ENCODE measurements at places on chromosomes 4 and X.
A peak's percentile ranks its signal among the peaks of the same experiment; 100 is the strongest.

DNA sequence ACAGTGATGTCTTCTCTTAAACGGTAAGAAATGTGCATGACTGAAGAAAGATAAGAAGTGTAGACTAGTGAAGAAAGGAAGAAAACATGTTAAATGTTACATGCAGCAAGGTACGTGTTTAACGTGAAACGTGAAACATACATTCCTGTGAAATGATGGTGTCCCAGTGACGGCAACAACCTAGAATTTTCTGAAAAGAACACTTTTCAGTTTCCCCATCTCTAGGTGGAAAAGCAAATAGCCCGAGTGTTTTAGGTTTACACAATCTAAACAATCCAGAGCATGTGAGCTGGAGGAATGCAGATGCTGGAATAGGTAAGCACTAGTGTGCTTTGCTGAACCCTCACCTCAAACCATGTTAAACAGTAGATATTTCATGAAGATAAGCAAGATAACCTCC, 60.7 kb downstream of the CLNK start:
- DNase-seq, result no peak

GRCh38 chr4:99853999-99854398, 37.4 kb downstream of the DAPP1 start:
- DNase-seq, result no peak

- no peak for DNase-seq
These were observed 119.8 kb downstream of the AMELX start for GRCh38 chrX:11412715-11413623.

DNA sequence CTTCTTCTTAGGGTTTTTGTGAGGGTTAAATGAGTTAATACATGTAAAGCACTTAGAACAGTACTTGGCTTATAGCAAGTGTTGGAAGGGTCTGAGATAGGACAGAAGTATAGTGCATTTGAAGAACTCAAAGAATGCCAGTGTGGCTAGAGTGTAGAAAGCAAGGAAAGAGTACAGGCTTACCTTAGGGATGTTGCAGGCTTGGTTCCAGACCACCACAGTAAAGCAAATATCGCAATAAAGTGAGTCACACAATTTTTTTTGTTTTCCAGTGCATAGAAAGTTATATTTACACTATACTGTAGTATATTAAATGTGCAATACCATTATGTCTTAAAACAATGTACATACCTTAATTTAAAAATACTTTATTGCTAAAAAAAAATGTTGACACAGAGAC, 41.3 kb downstream of the KIF4A start:
- DNase-seq, result no peak

- no peak for DNase-seq
These were observed 42.0 kb upstream of the IGSF1 start for GRCh38 chrX:131331152-131331551.

DNA sequence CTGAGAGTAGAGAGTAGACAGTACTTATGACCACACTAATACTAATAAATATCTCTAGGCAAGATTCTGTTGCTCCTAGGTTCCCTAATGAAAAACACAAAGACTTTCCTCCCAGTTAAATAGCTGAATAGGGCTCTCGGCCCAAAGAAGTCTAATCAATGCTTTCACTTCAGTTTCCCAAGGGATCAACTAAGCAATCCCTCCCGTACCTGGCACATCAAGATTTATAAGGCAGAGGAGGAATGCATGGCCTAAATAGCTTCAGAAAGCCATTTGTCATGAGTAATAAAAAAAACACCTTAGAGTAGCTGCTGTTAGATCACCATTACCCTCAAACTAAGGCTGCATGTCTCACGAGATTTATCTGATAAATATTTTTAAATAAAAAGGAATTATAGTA, 56.8 kb upstream of the EXOC1L start:
- DNase-seq, result no peak

DNA sequence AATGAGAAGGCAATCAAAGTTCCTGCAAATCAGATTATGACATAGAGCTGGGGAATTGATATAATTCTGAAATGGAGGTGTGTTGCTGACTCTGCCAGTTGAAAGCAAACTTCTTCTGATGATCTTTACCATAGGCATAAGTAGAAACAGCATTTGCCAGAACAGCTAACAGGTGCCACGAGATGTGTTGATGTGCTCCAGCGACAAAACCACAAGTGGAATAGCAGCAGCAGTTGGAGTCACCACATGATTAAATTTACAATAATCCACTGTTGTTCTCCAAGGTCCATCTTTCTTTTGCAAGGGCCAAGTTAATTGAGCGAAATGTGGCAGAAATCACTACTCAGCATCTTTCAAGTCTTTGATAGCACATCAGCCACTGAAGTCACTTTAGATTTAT, 3.7 kb upstream of the OSTC start:
- no peak for DNase-seq

GRCh38 chr4:1021386-1022050, 10.1 kb downstream of the FGFRL1 start:
- peak; percentile 57 for DNase-seq

- no peak for DNase-seq
These were observed 171.7 kb downstream of the PDGFRA start for GRCh38 chr4:54400802-54401201.

GRCh38 chr4:2059046-2059725, at the start of gene NAT8L:
NAT8L (plus strand) TSS chr4:2059327; CDS start chr4:2059512, 185 bp downstream.
- DNase-seq, result peak; percentile 22

GRCh38 chrX:1041091-1041490, 171.4 kb downstream of the CRLF2 start:
- DNase-seq, result no peak

- no peak for DNase-seq
These were observed 222.6 kb downstream of the NDST4 start for GRCh38 chr4:114890773-114891172.

DNA sequence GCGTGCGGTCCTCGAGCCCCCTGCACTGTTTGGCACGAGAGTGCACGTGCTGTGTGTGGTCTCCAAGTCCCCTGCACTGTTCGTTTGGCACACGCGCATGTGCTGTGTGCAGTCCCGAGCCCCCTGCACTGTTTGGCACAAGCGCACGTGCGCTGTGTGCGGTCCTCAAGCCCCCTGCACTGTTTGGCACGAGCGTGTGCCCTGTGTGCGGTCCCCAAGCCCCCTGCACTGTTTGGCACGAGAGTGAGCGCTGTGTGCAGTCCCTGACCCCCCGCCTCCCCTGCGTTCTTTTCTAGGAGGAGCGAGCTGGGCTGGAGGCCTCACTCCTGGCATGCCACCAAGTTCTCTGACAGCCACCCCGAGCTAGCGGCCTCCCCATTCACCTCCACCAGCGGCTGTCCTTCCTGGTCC, 76.5 kb upstream of the CLDN34 start:
- DNase-seq, result no peak

DNA sequence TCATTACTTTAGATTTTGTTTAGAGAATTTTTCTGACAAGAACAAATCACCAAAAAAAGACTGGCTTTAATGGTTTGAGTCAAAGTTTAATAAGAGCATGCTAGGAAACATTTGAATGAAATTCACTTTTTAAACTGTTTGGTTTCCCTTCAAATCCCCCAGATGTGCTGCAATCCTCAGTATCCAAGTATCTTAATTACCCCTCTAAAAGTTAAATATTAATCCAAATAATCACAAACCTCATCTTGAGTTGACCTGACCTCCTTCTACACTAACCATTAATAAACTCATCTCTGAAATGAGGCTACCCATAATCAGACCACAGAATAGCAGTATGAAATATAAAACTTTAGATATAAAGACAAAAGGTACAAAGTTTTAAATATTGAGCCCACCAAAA, 10.1 kb downstream of the DHX15 start:
- no peak for DNase-seq

DNA sequence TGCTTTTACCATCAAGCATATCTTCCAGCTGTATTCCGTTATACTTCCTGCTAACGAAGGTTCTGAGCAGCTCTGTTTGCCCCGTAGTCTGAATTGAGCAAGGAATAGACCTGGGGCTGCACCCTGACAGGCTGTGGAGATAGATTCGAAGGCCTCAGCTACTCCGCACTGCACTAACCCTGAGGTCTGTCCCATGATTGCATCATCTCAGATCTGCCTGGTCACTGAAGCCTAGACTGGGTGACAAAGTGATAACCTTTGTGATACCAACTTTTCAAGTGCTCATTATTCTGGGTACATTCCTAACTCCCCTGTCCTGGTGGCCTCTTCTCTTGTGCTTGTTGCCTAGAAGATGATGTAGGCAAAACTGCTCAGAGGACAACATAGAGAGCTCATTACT, 29.9 kb upstream of the PGRMC1 start:
- DNase-seq, result peak; percentile 1

DNA sequence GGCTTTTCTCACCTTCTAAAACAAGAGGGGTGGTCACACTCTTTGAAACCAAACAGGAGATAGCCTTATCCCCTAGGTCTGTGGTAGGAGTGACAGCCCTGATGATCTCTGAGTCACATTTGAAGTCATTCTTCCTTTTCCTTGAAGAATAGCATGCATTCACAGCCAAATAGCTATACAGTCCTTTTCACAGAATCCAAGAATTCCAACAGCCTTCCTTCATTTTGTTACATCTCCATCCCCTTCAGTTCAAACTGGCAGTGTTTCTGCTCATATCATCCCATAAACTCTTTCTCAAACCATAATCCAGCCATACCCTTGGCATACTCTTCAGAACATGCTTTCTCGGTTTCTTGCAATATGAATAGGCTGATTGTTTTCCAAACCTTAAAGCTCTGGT, 33.3 kb upstream of the TMEM184C start:
- DNase-seq, result no peak

- DNase-seq, result no peak
These were observed 269.4 kb upstream of the FAT4 start for GRCh38 chr4:125045311-125045710.

DNA sequence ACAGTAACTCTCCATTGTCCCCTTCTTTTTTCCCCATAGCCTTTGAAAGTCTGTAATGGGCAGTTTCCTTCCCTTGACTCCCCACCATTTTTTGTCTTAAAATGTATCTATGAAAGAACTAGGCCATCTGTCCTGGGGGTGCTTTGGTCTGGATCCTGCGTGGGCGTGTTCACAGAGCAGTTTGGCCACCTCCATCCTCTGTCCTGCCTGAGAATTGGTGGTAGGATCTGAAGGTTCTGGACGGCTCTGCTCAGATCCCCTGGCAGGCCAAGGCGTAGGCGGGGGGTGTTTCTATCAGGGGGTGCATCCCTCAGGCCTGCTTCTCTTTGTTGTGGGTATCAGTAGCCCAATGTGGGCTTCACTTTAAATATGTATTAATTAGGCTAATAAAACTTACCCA, 107.1 kb downstream of the FAM193A start:
- DNase-seq, result no peak

DNA sequence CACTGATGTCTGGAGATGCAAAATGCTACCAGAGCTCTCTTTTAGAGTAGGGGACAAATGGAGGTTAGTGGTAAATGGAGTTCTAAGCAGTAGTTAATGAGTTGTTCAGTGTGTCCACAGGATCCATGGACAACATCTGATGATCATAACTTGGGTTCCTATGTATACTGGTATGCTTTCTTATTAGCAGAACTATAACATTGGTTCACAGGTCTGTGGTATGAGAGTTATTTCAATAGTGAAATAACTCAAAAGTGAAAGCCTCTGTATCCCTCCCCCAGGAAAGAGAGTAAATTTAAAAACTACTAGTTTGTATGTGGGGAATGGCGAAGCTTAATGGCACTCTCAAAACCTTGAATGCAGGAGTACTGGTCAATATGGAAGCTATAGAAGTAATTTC, 363.5 kb upstream of the EMCN start:
- DNase-seq, result no peak

GRCh38 chrX:119871245-119871598, 311 bp downstream of the RNF113A start:
- no peak for DNase-seq

DNA sequence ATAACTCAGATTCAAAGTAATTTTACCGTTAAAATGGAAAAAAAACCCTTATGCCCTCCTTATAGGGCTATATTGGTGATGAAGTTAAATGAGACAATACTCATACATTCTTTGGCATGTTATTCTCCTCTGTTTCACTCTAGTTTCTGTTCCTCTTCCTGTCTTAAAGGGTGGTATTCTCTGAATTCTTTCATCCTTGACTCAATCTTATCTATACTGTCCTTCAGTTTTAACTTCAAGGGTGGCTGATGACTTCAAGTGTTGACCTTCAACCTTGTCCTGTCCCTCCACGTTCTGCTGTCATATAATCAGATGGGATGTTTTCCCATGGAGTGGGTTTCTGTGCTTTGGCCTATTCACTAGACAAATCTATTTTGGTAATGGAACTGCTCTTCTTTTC, 44.0 kb downstream of the ZNF518B start:
- peak; percentile 34 for DNase-seq

DNA sequence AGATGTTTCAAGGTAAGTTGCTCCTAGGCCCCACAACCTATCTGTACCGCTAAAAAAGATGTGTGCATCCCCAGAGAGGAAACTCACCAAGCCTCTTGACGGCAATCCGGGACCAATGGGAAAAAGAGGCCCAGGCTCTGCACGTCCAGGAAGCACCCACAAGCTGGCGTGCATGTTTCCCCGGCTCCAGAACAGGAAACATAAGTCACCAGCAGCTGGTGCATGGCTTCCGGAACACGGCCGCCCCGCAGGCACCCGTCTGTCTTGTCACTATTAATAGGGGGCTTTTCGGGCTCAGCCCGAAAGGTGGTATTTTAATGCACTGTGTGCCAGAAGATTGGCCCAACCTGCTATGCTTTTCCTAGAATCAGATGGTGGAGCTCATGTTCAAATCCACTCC, 22.2 kb downstream of the CRMP1 start:
- no peak for DNase-seq

DNA sequence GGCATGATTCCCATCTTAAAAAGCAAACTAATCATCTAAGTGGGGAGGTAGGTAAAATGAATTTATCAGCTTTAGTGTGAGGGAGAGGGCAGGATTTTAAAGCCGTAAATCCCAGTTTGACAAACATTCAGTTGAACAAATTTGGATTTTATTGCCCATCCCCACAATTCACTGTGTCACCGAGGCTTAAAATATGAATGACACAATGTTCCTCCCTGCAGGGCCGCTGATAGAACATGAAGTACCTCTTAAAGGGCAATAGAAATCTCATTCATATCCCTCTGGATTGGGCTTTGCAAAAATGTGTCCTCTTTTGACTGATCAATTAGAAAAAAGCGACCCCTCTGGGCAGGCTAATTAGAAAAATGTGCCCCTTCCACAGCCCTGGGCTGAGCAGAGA, 45.5 kb upstream of the SMAD1 start:
- no peak for DNase-seq

- DNase-seq, result no peak
These were observed 9.1 kb downstream of the SLIT2 start for GRCh38 chr4:20260821-20261220.

DNA sequence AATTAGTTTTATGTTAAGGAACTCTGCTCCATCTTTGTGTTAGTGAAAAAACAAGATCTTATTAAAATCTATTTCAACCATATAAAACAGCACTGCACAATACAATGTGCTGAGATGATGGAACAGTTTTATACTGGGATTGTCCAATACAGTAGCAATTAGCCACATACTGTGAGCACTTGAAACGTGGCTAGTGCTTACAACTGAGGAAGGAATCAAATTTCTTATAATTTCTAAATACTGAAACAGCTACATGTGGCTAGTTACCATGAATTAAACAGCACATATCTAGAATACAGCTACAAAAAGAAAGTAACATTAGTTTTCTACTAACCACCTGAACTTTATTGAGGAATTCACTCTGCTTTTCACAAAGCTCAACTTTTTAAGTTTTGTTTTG, 14.7 kb downstream of the NFXL1 start:
- DNase-seq, result no peak

GRCh38 chr4:152936446-152937335, 568 bp downstream of the FHDC1 start:
- no peak for DNase-seq

GRCh38 chrX:150621652-150622051, 53.2 kb downstream of the MTM1 start:
- no peak for DNase-seq
